ENCODE measurements at places on chromosomes 4 and X.

GRCh38 chrX:102745857-102746584 lies 25.5 kb downstream of the GPRASP3 start:
- peak; percentile 25 for DNase-seq

DNA sequence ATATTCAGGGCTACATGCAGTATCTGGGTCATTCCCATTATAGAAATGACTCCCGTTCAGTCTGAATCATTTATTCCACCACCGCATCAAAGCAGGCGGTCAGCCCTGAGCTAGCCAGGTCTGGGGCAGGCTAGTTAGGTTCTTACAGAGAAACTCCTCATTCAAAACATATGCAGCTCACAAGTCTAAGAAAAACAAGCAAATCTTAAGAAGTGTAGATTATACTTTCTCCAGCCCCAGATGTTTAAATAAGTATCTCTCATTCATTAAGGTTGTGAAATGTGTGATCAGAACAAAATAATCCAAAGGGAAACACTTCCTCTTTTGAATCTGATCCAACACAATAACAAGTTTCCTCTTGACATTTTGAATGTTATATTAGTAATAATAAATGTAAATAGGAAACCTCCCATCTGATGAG lies 441.9 kb downstream of the INPP4B start:
- DNase-seq: peak; percentile 67

DNA sequence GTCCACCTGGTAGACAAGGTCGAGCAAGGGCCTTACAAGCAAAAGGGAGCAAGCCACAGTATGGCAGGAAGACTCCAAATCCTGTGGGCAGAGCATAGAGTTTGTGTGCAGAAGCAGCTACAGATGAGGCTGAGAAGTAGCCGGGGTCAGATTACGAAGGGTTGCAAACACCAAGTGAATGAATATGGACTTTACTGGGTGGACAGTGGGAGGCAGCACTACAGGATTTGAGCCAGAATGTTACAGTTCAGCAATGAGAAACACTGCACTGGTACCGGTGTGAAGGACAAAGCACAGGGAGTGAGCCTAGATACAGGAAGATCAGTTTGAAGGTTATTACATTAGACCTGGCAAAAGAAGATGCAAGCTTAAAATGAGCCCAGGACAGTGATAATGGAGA lies 46.1 kb upstream of the HOPX start:
- no peak for DNase-seq

GRCh38 chr4:151553874-151554273 lies 144.9 kb downstream of the FHIP1A start:
- DNase-seq: no peak

DNA sequence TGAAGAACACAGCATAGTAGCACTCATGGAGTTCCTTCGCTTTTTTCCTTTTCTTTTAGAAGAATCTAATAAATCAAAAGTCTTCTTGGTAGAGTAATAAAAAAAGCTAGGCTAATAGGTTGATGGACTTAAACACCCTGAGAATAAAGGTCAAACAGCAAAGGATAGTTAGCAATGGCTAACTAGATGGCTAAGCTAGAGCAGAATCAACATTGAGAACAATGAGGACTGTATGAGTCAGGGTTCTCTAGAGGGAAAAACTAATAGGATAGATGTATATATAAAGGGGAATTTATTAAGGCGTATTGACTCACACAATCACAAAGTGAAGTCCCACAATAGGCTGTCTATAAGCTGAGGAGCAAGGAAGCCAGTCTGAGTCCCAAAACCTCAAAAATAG lies 550.9 kb downstream of the GLUD2 start:
- DNase-seq: no peak

GRCh38 chr4:134777606-134778005 lies 576.0 kb upstream of the PABPC4L start:
- peak; percentile 22 for DNase-seq

- DNase-seq: no peak
Measured at GRCh38 chr4:77193511-77194102, 36.6 kb downstream of the CCNG2 start.

DNA sequence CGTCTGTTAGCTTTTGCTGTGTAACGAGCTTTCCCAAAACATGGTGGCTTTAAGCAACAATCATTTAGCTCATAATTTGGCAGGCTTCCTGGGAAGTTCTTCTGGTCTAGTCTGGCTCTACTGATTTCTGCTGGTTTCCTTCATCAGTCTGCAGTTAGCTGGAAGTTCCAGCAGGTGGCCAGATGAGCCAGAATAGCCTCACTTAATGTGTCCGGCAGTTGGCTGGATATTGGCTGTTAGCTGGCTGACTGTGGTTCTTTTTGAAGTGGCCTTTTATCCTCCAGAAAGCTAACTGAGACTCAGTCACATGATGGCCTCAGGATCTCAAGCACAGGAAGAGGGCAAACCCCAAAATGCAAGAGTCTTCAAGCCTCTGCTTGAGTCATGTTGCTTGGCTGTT lies 34.9 kb downstream of the FTHL17 start:
- DNase-seq: peak; percentile 59

DNA sequence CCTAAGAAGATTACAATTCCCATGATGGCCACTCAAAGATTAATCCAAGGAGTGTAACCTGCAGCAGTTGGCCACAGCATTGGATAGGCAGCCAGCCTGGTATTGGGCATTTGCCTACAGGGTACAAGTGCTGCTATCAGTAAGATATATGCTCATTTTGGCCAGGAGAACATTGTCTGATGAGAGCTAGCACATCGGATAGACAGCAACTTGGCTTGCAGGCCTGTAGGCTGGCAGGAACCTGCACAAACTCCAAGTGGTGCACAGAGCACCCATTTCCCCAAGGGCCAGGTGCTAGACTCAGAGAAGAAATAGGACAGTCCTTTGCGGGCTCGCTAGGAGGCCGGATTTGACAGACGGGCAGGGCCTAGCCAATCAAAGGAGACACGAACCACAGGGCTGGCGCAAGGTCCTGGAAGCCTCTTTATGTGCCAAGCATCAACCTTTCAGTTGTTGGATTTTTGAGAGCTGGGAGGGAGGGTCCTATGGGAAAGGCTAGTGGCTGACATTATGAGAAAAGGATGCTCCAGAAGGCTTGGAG lies 11.7 kb upstream of the AP1AR start:
- no peak for DNase-seq

DNA sequence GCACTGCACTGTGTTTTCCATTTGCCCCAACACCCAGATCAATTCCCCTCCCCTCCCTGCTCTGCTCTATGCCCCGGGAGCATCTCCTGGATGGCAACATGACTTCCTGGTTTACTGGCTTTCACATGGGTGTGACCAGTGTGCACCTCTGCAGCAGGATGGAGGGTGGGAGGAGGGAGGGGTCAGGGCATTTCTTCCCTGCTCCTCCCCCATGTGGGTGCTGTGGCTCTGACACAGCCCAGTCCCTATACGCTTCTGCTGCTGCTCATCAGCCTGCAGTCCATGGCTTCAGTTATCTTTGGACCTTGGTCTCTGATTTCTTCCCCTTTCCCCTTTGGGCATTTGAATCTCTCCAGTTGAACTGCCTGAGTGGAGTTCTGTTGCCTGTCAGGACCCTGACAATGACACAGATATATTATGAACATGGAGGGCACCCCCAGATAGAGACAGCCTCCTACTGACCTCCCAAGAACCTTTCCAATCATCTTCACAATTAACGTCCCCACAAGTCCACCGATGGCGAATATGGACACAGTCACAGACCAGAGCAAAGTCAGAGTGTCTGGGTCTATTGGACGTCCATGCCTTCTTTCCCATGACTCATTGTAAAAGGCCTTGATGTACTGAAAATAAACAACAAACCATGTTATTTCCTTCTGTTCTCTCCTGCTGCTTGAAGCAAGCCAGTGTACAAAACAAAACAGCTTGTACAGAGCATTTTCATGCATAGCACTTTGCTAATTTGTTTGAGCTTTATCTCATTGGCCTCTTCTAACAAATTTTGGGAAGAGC lies 24.8 kb downstream of the SLC2A9 start:
- DNase-seq: peak; percentile 66

- DNase-seq: no peak
Measured at GRCh38 chrX:23797371-23798128, 14.6 kb downstream of the SAT1 start.

GRCh38 chrX:102964940-102965339 lies 27.9 kb downstream of the RAB40AL start:
- no peak for DNase-seq

DNA sequence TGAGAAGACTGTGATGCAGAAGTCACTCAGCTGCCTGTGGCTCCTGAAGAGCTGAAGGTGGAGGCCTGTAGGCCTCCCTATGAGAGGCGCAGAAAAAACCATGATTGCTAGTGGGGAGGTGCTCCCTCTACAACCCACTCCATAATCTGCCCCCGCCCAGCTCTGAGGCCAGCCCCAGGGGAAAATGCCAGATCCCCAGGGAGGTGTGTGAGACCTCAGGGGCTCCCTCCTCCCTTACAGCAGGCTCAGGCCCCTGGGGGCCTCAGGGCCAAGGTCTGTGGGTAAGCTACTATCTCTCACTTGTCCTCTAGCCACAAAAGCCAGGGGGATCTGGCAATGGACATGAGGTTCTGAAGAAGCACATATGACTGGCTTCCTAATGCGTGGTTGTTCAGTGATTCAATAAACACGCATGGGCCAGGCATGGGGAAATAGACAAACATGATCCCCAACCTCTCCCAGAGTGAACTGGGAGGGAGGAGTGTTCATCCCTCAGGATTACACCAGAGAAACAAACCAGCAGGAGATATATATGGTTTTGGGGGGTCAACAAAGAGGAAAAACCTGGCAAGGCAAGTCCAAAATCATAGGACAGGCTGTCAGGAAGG lies 51.0 kb upstream of the MTM1 start:
- DNase-seq: no peak

DNA sequence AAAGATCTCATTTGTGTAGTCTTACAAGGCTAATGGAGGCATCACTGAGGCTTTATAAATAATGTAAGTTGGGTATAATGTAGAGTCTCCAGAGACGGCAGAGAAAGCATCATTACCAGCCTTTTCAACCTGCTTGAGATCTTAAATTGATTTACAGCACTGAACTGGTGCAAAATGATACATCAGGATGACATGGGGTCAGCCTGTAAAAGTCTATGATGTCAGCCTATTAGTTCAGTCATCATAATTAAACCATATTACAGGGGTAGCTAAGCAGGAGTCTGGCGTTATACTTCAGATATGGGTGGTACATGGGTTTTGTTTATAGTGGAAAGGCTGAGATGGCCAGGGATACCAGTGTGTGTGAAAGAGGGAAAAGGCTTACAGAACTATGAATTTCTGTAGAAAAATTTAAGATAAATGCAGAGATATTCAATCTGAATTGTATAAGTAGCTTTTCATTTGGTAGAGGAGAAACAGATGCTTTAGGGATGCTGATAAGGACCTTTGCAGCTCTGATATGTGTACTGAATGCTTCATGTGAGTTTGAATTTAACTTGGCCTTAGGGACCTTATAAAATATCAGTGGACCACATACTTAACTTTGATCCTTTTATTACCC lies 2.7 kb downstream of the SMAD1 start:
- no peak for DNase-seq

DNA sequence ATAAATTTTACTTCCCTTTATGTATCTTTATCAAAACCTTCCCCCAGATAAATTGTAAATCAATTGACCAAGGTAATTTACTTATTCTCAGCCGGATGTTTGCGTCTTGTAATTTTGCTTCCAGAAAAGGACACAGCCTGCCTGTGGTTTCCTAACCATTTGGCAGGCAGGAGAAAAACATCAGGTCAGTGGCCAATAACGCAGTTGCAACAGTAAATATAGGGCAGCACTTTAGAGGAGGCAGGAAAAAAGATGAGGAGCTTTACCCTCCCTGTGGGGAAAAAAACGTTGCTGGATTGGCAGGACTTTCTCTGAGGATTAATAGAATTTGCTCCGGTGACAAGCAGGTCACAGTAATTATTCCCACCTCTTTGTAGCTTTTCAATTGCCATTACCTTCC lies 2618.1 kb downstream of the ARAP2 start:
- DNase-seq: no peak

DNA sequence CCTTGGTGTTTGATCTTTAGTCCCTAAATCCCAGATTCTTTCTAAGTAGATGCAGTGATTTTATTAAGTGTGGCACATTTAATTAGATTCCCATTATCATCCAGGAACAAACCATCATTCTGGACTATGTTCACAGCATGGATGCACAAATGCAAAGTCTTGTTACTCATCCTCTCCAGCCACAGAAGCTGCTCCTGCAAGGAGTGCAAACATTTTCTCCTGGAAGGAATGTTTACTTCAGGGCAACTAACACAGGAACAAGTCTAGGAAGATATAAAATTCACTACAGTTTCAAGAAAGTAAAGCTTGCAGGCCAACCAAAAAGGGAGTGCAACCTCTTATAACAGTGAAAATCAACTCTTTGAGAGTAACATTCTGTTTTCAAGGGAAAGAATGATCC lies 106.0 kb downstream of the IQCM start:
- peak; percentile 43 for DNase-seq

- no peak for DNase-seq
Measured at GRCh38 chrX:140317462-140317861, 187.4 kb downstream of the SOX3 start.

DNA sequence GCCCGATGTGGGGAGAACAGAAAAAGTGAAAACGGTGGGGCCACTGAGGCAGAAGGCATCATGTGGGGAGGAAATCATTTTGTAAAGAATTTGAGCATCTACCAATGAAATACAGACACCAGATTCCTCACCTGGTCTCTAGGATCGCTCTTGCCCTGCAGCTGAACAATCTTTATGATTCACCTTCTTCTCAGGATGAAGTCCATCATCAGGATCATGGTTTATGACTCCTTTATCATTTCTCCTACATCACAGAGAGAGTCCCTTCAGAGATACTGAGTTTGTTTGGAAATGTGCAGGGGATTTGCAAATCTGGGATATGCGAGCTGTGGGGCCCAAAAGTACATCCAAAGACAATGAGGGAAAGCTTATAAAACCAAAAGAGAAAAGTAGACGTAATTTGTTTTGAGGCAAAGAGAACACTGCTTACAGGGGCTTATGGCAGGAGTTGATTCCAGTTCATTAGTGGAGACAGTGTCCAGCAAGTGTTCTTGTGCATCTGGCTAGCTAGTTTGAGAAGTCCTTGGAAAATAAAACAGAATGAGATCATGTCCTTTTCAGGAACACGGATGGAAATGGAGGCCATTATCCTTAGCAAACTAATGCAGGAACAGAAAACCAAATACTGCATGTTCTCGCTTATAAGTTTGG lies 15.3 kb upstream of the ANXA5 start:
- no peak for DNase-seq

- DNase-seq: no peak
Measured at GRCh38 chrX:132023896-132024386, 839 bp downstream of the STK26 start.

DNA sequence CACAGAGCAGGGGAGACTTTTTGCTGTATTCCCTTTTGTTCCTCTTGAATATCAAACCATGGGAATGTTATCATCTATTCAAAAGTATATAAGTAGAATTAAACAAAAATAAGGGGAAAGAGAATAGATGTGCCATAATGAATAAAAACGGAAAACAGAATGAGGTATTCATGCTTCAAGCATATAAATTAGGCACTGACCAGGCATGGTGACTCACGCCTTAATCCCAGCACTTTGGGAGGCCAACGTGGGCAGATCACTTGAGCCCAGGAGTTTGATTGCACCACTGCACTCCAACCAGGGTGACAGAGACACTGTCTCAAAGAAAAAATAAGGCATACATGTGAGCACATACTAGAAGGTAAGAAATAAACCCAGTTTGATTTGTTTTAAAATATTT lies 16.3 kb upstream of the NEUROG2 start:
- DNase-seq: peak; percentile 47
